Mucosa of gallbladder (tissue), 1 donor: ENCODE measurements at places on chromosomes 4 and X. TPM values are rescaled to one million over a fixed set of nuclear protein-coding genes. Genes with fewer than 3 reads are reported as not detected.
A peak's percentile ranks its signal among the peaks of the same experiment; 100 is the strongest.

DNA sequence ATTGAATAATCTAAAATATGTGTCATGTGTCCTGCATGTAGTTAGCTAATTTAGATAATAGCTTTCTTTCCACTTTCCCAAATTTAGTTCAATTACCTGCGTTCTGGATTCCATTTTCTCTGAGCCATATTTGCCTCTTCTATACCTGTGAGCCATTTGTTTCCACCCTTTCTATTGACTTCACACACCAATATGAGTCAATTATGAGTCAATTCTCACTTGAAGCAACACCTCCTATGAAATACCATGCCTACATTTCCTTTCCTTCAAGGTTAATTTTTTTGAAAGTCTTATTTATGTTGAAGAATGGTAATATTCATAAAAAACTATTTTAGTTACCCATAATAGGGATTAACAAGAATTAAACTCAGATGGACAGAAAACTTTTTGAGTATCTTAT is 25.8 kb downstream of the NPY2R start:
- no peak for DNase-seq

GRCh38 chrX:68807818-68808217 is 21.0 kb upstream of the EFNB1 start:
- no peak for DNase-seq

DNA sequence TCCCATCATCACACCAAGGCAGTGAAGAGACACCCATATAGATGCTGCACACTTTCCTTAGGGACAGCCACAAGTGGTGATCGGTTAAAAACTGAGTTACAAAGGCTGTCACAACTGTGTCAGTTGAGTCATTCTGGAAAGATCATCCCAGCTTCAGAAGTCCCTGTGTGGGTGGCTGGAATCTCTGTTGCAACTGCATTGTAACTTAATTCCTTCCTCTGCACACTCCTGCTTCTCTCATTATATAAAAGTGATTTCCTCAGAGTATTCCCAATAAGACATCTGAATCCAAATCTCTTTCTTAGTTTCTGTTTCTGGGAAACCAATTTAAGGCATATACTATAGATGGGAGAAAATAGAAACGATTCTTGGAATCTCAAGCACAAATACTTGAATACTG is 88.1 kb downstream of the FSTL5 start:
- DNase-seq, result no peak

DNA sequence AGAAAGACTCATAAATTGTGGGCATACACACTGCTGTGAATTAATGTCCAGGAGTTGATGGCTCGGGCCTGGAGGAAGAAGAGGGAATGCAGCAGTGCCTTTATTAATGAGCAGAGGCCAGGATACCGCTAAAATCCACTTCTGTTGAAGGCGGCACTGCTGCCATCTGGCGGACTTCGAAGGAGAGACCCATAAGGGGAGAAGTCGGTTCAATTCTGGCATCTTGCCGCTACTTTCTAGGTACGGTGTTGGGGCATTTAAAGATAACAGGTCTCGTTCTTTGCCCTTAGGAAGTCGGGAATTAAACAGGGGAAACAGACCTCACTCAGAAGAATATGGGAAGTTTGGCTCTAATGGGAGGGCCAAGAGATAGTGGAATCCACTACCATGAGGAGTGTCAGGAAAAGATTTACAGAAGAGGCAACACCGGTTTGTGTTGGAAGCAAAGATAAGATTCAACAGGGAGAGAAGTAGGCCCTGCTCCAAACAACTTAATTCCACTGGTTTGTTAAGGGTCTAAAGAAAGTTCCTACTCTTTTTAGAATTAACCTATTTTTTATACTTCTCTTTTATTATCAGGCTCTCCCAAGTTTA is 133.6 kb upstream of the GIMD1 start:
- peak; percentile 62 for DNase-seq

GRCh38 chrX:135477576-135477975 is 42.9 kb upstream of the INTS6L start:
- DNase-seq, result peak; percentile 80

DNA sequence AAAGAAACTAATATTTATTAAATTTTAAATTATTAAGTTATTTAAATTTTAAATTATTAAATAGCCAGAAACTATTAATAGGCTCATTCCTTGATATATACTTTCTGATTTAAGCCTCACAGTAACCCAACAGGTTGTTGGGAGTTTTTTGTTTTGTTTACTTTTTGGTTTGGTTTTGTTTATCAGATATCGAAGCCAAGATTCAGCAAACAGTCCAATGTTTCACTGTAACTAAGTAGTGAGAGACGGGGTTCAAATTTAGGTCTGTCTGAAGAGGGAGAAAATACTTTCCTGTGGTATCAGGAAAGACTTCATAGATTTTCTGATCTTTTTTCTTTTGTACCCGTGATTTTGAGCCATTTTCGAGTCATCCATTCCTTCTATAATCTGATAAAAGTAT is 54.2 kb downstream of the CCDC158 start:
- DNase-seq, result no peak

GRCh38 chrX:21394792-21395191 is 20.6 kb downstream of the CNKSR2 start:
- DNase-seq, result no peak

DNA sequence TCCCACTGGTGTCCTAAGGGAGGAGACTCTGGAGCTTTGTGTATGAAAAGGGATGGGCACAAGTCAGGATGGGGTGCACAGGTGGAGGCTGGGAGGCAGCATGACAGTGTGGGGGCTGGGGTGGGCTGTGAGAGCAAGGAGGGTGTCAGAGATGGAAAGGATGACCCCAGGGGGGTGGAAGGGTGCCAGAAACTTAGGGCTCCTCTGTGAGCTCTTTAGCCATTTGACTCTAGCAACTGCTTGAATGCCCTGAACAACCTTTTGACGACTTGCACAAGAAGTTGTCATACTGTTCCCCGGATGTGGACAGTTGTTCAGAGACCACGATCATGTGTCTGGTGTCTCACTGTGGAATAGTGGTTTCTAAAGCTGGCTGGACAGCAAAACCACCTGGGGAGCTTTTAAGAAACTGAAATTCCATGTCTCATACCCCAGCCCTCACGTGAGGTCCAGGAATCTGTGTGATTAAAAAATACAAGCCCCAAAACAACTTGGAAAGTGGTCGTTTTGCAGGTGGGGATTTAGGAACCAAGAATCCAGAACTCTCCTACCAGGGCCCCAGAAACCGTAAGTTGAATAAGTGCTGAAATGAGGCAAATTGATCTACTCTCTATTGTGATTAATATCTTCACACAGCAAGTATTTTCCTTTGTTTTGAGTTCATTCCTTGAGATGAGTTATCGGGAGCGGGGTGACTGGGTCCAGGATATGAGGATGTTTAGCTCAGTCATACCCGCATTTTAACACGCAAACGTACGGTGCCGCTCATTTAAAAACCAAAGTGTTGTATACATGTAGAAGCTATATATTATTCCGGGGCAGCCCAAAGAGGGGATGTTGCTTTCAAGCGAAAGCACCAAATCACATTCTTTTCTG is 3.4 kb downstream of the RHOH start:
- peak; percentile 22 for DNase-seq

The MAMLD1 gene
- 1.9 TPM for total RNA-seq

The PNMA3 gene
- total RNA-seq, result 0.32 TPM
